ENCODE measurements at places on chromosomes 1 and 21.

- DNase-seq = no peak
These were observed 64.8 kb downstream of the TSEN15 start for GRCh38 chr1:184116287-184116686.

- no peak for DNase-seq
These were observed 1.6 kb downstream of the ZNF648 start for GRCh38 chr1:182059936-182060335.

GRCh38 chr1:89660224-89661061 is 27.5 kb downstream of the LRRC8C start:
- no peak for DNase-seq

DNA sequence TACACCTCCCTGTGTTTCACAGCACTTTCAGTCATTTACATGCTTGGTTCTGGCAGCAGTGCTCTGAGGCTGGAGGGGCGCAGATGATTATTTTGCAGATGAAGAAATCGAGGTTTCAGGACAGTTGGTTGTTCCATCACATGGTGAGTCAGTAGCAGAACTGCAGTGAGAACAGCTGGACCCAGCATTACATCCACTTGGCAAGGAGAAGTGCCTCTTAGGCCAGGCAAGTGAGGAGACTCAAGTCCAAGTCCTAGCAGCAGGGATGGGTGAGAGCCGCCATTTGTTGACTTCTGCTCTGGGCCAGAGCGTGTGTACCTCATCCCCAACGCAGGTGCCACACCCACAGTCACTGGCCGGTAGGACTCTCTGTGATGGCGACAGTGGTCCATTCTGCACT is 26.8 kb upstream of the EPHA8 start:
- no peak for DNase-seq

DNA sequence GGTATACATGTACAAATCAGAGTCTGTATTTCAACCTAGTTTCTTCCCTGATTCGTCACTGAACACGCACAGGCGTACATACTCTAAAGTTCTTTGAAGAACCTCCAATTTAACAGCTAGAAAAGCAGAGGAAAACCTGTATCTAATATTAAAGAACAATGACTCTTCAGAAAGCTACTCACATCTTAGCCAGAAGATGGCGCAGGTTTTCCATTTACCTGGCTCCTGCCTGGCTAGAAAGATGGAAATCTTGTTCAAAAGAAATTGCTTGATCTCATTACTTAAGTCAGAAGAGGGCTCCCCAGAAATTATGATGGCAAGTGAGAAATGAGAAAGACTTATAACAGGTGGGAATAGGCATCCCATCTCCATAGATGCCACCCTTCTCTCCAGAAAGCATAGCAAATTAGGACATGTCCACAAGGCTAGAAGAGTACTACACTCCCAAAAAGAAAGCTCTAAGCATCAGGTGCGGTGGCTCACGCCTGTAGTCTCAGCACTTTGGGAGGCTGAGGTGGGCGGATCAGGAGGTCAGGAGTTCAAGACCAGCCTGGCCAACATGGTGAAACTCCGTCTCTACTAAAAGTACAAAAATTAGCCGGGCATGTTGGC is 19.0 kb upstream of the L1TD1 start:
- DNase-seq = no peak

- peak; percentile 22 for DNase-seq
These were observed 35.4 kb upstream of the ZNF281 start for GRCh38 chr1:200445213-200445612.

DNA sequence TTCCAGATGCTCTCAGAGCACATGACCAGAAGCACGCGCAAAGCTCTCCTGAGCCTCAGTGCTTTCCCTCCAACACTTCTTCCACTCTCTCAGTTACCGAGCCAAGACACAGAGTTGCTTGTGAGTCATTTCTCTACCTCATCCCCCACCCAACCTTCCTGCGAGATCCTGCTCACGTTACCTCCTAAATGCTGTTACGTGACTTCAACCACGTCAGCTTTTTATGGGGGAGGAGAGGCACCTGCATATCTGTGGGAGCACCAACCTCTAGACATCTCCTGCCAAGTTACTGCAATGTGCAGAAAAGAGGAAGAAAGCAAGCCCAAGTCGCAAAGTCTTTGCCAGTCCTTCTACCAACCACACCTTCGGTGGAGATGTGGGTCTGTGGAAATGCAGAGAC is 27.2 kb upstream of the ERG start:
- no peak for DNase-seq

DNA sequence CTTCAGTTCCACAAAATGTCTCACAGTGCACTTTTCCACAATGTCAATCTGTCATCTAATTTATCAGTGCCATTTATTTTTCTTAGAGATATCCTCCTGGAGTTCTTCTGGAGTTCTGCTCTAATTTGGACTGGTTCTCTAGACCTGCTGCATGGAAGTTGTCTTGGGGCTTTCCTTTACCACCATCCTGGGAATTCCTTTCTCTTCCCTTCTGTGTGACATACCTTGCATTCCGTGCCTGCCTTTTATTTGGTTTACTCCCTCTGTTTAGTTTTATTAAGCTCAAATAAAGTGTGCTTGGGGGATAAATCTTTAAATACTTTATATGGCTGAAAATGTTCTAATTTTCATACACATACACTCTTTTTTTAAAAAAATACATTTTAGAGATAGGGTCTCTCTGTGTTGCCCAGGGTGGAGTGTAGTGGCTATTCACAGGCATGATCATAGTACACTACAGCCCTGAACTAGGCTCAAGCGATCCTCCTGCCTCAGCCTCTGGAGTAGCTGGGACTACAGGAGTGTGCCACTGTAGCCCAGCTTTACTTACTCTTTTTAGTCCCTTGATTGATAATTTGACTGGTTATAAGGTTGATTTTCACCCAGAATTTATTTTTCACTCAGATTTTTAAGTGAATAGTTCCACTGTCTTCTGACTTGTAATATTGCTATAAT is 14.4 kb downstream of the MTF2 start:
- no peak for DNase-seq

GRCh38 chr1:199041173-199041914 is 402.5 kb downstream of the PTPRC start:
- no peak for DNase-seq

DNA sequence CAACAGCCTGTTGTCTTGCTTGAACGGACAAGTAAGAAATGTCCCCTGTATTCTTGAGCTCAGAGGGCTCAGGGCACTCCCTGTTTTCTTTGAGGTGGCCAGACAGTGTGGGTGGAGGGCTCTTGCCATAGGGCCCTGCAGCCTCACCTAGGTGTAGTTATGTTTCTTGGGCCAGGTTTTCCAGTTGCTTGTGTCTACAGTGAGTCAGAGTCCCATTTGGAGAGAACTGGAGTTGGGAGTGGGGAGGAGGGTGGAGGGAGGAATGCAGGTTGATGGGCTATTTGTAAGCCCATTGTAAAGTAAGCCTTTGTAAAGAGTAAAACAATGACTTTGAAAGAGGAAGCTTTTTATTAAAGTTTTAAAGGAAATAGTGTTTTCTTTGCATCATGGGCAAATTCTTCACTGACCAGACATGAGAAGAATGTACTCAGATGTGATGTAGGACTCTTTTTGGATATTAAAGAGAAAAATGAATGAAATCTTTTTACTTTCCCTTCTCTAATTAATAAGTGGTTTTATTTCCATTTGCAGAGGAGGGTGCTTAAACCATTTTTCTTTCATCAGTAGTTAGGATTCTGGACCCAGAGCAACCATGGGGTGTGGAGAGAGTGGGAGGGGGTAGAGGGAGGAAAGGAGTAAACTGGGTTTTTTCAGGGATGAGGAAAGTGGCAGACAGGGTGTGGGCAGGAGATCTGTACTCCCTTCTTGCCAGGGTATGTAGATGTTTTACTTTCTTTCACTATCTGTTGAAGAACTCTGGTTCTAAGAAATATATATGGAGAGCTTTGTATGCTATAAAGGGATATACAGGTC is 45.1 kb upstream of the MACF1 start:
- no peak for DNase-seq

- no peak for DNase-seq
These were observed 50.5 kb upstream of the PRELP start for GRCh38 chr1:203424861-203425662.

DNA sequence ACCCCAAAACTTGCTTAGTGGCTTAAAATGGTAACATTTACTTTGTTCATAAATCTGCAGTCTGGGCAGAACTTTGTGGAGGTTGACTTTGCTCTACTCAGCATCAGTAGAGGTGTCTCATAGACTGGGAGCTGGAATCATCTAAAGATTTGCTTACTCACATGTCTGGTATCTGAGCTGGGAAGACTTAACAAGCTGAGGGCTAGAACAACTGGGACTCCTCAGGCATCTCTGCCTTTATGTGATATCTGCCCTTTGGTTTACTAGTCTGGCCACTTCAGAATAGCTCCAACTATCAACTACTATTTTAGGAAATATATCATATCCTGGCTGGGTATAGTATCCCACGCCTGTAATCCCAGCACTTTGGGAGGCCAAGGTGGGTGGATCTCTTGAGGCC is 82.5 kb downstream of the C4BPA start:
- DNase-seq = no peak

DNA sequence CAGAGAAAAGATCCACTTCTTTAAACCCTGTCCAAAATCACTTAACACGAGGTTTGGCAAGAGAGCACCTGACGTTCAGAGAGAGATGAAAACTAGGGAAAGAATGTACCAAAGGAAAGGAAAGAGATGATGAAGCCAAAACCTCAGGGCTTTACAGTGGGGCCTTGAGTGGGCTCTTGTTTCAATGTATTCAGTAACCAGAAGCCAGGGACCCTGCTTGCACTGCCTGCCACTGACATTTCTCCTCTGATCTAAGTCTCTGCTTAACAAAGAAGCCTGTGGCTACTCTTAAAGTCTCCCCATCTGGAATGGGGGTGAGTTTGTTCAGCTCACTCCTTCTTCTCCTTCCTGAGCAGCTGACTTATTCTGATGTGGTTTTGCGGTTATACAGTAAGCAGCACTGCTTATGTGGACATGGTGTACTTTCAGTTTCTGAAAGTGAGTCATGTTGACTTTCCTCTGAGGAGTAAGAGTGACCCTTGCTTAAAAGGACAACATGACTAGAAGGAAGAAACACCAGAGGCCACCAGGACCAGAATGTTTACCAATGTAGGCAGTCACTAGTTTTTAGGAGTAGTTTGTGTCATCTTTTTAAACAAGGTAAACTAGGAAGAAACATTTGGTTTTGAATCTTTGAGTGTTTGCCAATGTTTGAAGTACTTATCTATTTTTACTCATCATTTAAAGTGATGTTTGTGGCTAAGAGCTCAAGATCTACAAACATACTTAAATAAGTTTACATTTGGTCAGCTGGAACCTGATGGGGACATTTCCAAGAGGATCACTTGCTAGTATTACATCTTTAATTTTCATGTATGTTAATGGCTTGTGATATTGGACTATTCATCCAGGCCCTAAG is 87.4 kb downstream of the FASLG start:
- DNase-seq = no peak

- DNase-seq = no peak
These were observed 98.5 kb upstream of the NGF start for GRCh38 chr1:115436596-115436995.

DNA sequence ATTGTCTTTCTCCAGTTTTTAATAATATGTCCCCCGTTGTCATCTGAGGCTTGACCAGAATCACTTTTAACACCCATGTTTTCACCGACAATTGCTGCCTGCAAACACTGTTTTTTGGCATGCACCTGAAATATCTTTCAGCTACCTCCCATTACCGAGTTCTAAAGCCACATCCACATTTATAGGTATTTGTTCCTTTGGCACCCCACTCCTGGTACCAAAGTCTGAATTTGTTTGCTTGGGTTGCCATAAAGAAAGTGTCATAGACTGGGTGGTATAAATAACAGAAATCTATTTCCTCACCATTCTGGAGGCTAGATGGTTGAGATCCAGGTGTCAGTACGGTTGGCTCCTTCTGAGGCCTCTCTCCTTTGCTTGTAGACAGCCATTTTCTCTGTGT is 94.2 kb downstream of the OBSCN start:
- DNase-seq = no peak

- no peak for DNase-seq
These were observed 5.1 kb upstream of the GNG12 start for GRCh38 chr1:67838180-67838910.

GRCh38 chr1:236030534-236030933 is 34.4 kb downstream of the NID1 start:
- DNase-seq = no peak

DNA sequence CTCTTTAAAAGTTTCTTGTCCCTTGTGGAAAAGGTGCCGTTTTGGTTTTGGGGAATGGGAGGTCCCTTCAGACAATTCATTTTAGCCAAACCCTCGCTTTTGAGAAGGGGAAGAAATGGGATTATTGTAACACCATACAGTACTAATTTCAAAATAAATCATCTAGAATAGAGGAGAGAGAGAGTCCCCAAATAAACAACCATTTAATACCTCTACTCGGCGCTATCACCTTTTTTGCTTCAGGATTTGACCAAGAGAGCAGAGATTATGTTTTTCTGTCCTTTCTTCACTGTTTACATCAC is 770 bp upstream of the RC3H1 start:
- no peak for DNase-seq

All from stimulated activated CD4-positive, alpha-beta T cell treated with anti-CD3 and anti-CD28 coated beads, TNF-alpha, amount 100 ng/mL, for 24 hours (primary cell).